ENCODE measurements at places on chromosomes 1 and 21.
A peak's percentile ranks its signal among the peaks of the same experiment; 100 is the strongest.

- no peak for ATAC-seq
Observed at GRCh38 chr21:34553151-34553952, 41.3 kb upstream of the KCNE1 start.

DNA sequence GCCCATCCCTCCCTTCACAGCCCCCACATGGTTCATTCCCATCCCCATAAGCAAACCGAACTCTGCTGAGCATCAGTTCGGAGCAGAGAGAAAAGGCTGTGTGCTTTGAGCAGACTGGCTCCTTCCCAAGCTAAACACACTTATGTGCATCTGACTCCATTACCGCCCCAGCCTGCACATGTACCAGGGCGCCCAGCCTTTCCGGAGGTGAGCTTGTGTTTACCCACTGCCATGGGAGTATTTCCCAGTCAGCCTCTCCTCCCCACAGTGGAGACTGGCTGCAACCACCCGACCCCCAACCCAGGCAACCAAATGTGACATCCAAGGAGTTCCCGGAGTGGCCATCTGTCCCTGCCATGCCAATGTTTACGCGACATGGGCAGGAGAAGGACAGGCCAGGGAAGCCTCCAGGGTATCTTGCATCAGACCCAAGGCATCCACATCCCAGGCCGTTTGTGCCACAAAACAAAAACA is 9.4 kb downstream of the TIAM1 start:
- no peak for ATAC-seq

GRCh38 chr1:160171980-160172379 is 18.4 kb upstream of the CASQ1 start:
- ATAC-seq = no peak

GRCh38 chr1:86714159-86714558 is 9.8 kb downstream of the SH3GLB1 start:
- ATAC-seq = no peak

DNA sequence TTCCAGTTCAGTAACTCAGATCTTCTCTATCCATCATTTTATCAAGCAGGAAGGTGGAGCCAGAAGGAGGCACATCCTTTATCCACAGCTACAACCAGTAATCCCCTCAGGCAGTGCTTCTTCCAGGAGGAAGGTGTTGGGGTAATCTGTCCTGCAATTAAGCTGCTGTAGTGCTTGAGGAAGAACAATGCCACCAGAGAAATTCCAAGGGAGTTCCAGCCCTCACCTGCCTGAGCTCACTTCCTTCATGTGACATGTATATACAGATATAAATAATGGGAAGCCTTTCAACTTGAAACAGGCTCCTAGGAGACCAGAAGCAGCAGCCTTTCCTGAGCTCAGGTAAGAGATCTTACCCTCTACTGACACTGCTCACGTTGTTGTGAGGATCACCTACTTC is 2.2 kb upstream of the IL20 start:
- no peak for ATAC-seq

GRCh38 chr1:116751621-116752020 is 2.6 kb upstream of the CD2 start:
- no peak for ATAC-seq

DNA sequence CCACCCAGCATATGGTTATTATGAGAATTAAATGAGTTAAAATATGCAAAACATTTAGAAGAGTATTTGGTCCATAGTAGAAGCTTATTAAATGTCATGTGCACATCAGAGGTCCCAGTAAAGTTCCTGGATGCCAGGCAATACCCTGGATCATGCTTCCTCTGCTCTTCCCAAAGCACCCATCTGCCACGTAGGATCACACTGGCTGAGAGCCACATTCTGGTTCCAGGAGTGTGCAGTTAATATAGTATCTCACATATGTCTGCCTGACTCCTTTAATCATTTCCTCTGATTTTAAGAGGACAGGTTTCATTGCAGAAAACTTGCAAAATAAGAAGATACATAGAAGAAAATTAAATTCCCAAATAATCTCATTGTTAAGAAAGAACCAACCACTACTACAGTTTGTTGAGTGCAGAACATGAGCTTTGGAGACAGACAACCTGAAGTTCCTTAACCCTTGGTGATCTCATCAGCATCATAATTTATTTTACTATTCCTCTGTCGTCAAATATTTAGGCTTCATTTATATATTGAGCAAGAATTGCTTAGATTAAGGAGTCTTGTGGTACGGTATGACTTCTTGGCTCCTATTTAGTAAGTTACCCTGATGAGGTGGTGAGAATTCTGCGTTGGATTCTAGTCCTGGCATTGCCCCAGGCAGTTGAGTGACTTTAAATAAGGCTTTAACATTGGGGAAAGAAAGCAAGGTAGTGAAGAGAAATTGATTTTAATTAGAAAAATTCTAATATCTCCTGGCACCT is 12.3 kb downstream of the SGIP1 start:
- no peak for ATAC-seq

DNA sequence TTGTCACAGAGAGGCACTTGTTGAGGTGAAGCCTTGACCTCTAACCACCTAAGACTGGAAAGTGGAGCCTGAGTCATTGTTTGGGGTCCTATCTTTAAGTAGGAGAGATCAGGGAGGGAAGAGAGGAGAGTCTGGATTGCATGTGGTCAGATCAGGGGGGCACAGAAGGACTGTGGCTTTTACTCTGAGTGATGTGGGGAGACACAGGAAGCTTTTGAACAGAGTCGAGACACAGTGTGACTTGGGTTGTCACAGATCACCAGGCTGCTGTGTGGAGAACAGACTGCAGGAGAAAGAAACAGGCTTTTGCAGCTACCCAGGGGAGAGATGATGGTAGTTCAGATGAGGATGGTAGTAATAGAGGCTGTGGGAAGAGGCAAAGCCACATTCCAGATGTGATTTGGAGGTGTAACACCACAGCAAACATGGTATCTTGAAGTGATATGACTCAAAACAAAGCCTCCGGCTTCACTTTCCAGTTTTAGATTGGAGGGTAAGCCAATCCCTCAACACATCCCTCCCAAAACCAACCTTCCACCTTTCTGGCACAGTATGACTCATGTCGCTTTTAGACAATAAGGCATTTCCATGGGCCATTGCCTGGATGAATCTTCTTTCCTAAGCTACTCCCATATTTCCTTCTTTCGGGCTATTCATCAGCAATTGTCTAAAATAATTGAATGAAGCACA is 125.8 kb upstream of the SLC44A3 start:
- ATAC-seq = no peak

DNA sequence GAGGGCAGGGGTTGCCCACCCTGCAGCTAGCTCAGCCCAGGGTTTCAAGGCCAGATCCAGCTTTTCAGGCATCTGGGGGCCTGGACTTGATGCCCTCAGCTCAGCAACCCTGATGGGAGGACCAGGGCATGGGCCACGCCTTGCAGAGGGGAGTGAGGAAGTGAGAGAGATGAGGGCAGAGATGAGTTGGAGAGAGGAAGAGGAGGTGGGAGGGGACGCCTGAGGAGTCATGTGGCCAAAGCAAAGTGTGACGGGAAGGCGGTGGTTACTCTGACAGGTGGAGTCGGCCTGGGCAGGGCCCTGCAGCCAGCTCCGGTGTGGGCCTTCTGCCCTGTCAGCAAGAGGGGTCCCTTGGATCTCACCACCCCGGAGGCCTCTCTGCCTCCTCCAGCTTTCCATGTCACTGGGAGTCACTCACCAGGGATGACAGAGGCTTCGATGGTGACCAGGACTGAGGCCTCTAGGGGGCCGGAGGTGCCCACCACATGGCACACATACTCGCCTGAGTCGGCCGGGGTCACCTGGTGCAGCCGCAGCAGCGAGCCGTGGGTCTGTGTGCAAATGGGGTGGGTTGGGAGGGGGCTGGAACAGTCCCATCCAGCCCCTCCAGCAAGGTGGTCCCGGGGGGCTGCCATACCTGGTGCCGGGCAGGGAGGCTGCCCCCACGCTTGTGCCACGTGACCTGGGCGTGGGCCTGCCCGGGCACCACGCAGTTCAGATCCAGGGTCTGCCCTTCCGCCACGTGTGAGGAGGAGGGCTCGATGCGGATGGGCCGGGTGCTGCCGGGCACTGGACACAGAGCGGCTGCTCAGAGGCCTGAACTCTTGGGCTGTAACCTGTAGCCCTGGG is 40.4 kb downstream of the LDLRAD2 start:
- peak; percentile 91 for ATAC-seq

GRCh38 chr1:7278045-7278444 is 492.8 kb downstream of the CAMTA1 start:
- no peak for ATAC-seq

DNA sequence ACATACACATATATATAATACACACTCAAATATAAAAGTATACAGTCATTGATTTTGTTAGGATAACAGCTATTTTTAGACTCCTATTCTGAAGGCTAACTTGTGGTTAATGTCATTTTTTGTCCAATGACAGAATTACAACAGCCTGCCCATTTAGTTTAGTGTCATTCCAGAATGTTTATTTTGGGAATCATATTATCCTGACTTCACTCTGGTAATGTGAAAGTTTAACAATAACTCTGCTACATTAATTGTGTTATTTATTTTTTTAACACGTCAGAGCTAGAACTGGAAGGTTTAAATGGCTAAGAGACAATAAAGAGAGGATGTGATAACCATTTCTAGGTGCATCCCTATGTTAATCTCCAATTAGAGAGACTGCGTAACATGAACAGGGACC is 648.1 kb downstream of the USP25 start:
- no peak for ATAC-seq

DNA sequence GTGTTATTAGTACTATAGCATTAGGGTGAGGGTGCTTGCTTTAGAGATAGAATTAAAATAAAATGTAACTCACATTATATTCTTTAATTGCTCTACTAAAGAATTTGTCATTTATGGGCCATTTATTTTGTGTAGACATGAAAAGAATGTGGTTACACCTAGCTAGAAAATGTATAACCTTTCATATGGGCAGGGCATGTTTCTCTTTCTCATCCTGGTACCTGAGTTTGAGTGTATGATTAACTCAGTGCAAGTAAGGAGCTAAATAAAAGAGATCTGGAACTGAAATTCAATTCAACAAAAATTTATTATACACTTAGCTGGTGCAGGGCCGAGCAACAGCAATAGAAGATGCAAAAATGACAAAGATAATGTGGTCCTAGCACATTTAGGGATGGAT is 47.4 kb downstream of the MAP3K7CL start:
- ATAC-seq = no peak

DNA sequence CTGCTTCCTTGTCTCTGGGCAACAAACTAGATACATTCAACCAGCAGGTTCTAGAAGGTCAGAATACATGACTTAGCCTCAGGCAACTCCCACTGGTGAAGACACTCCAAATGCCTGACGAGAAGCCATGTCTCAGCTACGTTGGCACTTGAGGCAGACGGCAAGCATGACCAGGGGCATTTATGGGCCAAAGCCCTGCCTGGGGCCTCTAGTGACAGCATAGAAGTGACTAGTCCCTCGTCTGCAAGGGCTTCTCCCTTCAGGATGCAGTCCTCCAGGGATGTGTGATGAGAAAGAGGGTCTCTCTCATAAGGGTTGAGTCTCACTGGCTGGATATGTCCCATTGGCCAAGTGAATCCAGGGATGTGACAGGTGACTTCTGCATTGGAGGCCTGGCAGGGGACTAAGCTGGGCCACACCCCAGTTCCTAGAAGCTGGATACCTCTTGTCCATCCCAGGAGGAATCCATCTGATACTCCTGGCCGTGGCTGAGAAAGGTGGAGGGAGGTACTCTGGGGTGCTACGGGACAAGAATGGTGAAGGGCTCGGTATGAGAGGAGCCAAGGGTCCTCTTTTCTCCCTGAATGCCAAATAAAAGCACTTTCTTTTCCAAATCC is 148.6 kb upstream of the HMGB4 start:
- ATAC-seq = no peak

- no peak for ATAC-seq
Observed at GRCh38 chr1:109639841-109640184, 16.1 kb upstream of the GSTM4 start.

GRCh38 chr1:79323239-79324025 is 316.9 kb upstream of the ADGRL4 start:
- ATAC-seq = no peak

DNA sequence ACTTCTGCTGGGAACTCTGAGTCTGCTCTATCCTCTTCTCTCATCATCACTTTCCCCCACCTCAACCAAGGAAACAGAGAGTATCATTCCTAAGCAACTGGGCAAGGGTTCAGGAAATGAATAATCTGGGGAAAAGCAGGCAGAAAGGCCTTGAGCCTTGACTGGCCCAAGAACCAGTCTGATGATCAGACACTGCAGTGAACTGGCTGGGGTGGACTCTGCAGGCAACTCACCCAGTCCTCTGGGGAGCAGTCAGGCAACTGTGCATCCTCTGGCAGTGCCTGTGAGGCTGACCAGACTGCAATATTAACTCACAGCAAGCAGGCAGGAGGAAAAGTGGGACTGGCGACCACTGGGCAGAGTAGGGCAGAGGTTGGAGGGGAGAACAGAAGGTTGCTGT is 991 bp downstream of the ANKRD35 start:
- no peak for ATAC-seq

DNA sequence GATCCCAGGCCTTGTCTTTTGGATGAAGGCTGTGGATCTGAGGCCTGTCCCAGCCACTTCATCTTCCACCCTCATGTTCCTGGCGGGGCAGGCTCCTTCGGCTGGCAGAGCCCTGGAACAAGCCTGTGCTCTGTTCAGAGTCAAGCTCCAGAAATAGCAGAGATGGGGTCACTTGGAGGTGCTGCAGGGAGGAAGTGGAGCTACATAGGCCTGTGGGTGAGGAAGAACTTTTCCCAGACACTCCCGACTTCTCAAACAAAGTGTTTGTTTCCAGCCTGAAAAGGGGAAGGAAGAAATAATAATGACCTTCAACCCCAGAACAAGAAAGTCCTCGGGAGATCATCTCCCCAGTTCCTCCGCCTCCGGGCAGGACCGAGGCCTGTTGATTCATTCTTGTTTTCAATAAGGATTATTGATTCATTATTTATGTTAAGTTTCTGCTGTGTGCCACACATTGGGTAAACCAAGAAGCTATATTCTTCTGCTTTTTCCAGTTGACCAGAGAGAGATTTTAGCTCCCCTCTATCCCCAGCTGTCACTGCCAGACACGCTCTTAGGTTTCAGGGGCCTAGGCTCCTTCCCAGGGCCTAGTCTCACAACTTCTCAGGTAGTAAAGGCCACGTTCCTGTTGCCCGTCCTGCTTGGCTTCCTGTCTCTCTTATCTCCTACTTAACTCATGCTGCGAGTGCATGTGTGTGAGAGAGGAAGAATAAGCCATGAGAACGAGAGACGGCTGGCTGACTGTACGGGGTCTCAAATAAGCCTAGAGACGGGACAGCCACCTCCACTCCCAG is 16.9 kb downstream of the IKBKE start:
- no peak for ATAC-seq

GRCh38 chr1:230313453-230314141 is 112.5 kb downstream of the PGBD5 start:
- ATAC-seq = no peak

DNA sequence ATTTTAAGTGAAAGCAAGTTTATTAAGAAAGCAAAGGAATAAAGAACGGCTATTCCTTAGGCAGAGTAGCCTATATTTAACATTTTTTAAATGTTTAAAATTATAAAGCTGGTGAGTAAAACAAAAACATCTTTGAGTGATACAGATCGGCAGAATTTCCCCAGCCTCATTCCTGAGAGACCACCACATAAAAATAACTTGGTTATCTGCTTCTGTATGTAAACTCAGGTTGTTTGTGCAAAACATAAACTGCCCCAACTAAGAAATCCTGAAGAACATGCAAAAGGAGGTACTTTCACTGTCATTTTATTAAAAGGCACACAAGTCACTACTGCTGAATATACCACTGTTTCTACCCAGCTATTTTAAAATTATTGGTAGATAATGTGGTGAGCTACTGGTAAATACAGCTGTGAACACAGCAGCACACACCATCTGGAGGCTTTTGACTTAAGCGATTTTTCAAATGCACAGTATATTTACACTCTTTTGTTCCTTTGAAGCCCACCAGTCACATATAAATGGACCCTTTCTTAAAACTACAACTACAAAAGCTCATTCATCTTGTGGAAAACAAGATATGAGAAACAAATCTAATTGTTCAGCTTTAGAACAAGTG is 119.3 kb downstream of the RERE start:
- ATAC-seq = no peak

Data from stimulated activated memory B cell treated with anti-CD40 and anti-IgM and Interleukin-4, amounts not matched to agents 10 μg/mL and 1 μg/mL and 100 μg/mL, for 72 hours (primary cell).